ENCODE measurements at places on chromosomes 16 and 17.

DNA sequence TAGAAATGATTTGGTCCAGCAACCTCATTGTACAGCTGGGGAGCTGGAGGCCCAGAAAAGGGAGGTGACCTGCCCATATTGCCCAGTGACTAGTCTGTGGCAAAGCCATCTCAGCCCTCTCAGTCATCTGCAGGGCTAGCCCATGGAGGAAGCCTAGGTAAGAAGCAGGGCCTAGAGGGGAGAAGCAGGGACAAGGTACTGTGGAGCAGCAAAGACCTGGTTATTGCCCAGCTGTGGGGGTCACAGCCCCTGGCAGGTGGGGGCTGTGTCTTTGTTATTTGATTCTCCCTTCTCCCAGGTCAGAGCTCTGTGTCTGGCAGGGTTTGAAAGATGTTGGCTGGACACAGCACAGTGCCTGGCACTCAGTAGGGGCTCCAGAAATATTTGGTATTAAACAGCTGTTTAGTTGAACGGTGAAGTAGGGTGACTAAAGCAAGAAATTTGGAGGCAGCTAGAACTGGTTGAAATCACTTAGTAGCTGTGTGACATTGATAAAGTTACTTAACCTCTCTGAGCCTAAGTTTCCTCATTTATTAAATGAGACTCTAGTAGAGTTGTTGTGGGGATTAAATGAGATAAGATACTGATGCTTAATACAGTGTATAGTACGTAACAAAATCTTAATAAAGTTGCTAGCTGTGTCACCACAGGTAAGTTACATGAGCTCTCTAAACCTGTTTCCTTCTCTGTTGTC lies 17.3 kb downstream of the CCR7 start:
- DNase-seq = no peak

- DNase-seq = no peak
Observed at GRCh38 chr16:47713225-47713595, 252.1 kb downstream of the PHKB start.

DNA sequence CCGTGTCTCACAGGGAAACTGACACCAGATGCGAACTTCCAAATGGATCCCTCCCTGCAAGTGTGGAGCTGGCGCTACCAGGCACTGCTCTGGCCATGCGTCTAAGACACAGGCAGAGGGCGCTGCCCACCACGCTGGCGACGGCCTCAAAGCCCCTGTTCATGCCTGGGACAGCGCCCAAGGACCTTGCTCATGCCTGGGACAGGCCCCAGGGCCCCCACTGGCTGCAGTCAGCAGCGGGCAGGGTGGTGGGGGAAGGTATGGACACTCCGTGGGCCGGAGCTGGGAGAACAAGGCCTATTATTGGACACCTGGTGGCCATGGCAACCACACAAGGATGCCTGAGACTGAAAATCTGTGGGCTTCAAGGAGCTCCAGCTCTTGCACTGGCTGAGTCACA lies 8.8 kb downstream of the ZG16B start:
- peak; percentile 27 for DNase-seq

- DNase-seq = no peak
Observed at GRCh38 chr17:63039342-63039741, 73.3 kb downstream of the TANC2 start.

DNA sequence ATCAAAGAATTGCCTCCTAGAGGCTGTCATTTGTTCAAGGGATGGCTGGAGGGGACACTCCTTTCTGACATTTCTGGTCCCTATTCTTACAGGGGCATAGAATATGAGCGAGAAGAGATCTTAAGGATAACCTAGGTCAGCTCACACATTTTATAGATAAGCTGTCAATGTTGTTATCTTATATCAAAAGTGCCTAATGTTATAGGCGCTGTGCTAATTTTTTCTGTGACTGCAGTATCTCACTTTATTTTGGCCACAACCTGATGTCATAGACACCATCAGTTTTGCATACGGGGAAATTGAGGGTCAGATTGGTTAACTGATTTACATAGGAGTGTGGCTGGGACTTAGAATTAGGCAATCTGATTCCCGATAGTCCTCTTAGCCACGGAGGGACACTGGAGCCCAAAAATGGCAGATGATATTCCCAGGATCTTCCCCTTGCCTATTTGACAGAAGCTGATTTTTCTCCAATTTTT lies 1.2 kb downstream of the CPD start:
- no peak for DNase-seq

DNA sequence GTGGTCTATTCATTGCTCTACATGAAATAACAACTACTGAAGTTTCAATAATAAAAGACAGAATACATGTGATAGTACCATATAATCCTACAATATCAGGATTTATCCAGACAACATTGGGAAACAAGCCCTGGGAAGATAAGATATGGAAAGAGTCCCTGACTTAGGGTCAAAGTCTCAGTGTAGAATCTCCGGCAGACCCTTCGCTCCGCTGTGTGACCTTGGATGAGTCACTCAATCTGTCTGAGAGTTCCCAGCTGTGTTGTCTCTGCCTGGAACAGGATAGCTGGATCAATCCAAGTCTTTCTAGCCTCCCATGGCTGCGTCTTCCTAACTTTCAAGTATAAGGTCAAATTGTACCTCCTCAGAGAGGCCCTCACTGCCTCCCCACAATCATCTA lies 335.9 kb downstream of the TMEM114 start:
- no peak for DNase-seq

DNA sequence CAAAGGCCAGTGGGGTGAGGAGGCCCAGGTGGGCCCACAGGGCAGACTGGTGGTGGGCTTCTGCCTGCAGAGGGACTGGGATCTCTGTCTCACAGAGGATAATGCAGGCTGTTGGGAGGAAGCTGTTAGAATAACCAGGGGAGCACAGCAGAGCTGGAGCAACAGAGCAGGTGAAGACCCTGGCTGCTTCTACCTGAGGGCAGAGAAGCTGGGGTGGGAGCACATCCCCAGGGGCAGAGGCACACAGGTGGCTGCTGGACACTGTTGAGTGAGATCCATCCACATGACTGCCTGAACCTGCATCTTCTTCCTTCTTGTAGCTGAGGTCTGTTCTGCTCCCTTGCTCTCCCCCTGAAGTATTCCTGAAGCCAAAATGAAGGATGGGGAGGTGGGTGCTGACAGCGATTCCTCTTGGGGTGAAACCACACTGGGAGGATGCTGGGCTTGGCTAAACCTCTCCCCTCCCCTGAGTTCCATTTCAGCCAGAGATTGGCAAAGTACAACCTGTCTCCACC lies 1725.0 kb downstream of the TP53TG3F start:
- DNase-seq = no peak

- DNase-seq = no peak
Observed at GRCh38 chr17:59167571-59168001, 12.0 kb downstream of the PRR11 start.

GRCh38 chr17:38911081-38911730 lies 14.2 kb upstream of the LASP1NB start:
- DNase-seq = no peak

- no peak for DNase-seq
Observed at GRCh38 chr16:61030616-61031015, 1005.6 kb downstream of the CDH8 start.

DNA sequence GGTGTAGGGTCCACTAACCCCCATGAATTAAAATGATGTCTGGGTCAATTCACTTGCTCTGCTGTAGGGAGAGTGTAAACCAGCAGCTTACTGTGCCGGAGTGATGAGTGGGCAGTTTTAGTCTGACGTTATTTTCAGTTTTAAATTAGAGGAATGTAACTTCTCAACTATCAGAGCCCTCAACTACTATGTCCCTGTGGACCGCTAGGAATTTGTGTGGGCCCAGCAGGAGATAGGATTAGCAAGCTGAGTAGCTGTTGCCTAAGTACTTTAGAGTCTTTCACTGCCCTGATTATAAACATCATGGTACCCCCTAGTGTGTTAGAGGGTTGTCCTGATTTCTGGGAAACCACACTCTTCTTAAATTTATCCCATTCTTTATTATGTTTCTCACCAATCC lies 11.4 kb downstream of the MARVELD3 start:
- DNase-seq = no peak

GRCh38 chr16:87678618-87679017 lies 76.3 kb downstream of the JPH3 start:
- DNase-seq = no peak

DNA sequence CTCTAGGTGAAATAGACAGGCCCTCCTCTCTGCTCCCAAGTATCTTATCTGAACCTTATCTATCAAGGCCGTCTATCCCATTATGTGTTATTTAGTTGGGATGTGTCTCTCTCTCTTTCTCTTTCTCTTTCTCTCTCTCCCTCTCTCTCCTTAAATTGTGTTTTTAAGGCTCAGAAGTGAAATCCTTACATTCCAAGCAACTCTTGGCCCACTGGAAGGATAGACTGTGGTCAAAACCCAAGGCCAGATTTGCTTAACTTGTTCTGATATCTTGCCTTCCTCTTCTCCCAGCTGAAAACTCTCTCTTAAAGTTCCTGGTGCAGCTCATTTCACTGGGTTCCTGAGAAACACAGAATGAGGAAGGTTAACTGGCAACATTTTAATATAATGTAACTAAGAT lies 14.7 kb downstream of the CDRT4 start:
- DNase-seq = no peak

- DNase-seq = no peak
Observed at GRCh38 chr16:31191697-31192428, 10.7 kb downstream of the PYCARD start.

DNA sequence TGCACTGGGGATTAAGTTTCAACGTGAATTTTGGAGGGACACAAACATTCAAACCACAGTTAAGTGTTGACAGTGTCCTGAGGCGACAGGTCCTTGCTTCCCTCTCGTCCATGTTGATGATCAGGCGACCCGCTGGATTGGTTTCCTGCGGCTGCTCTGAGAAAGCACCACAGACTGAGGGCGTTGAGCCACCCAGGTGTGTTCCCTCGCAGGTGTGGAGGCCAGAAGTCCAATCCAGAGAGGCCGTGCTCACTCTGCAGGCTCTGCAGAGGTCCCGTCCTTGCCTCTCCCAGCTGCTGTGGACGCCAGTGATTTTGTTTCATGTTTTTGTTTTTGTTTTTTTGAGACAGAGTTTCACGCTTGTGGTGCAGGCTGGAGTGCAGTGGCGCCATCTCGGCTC lies 22.4 kb upstream of the CBX2 start:
- no peak for DNase-seq

DNA sequence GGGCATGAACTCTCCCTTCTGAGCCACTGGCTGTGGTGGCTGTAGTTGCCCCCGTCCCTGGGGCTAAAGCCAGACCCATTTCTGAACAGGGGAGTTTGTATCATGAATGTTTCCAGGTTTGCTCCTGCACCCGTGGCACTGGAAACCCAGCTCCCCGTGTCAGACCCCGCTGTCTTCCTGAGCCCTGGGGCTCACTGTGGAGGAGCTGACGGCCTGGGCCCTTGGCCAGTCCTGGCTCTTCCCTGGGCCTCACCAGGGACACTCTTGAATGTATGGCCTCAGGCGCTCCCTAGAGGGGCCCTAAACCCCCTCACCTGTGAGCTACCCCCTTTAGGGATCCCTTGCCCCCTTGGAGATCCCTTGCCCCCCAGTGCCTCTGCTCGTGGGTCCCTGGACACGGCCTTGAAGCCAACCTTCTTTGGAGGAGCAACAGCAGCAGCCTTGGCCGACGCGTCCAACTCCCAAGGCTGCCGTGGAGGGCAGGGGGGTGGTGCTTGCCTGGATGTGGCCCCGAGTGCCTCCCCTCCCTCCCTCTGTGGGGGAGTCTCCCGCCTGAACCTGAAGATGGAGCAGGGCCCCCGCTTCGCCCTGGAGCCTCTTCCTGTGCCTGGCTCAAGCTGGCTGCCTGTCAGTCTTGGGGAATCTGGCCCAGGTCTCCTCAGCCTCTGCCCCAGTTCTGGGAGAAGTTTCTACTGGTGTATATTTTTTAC lies 15.9 kb downstream of the CASKIN2 start:
- peak; percentile 44 for DNase-seq

- DNase-seq = no peak
Observed at GRCh38 chr17:7854851-7855659, at the start of gene TMEM88. TSS of gene TMEM88 (plus strand) at chr17:7855066. CDS start at chr17:7855075, 9 bp downstream.

- no peak for DNase-seq
Observed at GRCh38 chr17:77651988-77652387, 306.5 kb upstream of the TNRC6C start.

GRCh38 chr17:14919094-14919493 lies 346.0 kb downstream of the PMP22 start:
- DNase-seq = no peak

GRCh38 chr16:26129997-26130396 lies 438.2 kb downstream of the HS3ST4 start:
- no peak for DNase-seq

- DNase-seq = no peak
Observed at GRCh38 chr17:19417611-19418010, 6.6 kb downstream of the RNF112 start.

- no peak for DNase-seq
Observed at GRCh38 chr17:50955667-50956120, 89.5 kb upstream of the TOB1 start.

- DNase-seq = no peak
Observed at GRCh38 chr17:71163121-71163812, 957.6 kb upstream of the SOX9 start.

DNA sequence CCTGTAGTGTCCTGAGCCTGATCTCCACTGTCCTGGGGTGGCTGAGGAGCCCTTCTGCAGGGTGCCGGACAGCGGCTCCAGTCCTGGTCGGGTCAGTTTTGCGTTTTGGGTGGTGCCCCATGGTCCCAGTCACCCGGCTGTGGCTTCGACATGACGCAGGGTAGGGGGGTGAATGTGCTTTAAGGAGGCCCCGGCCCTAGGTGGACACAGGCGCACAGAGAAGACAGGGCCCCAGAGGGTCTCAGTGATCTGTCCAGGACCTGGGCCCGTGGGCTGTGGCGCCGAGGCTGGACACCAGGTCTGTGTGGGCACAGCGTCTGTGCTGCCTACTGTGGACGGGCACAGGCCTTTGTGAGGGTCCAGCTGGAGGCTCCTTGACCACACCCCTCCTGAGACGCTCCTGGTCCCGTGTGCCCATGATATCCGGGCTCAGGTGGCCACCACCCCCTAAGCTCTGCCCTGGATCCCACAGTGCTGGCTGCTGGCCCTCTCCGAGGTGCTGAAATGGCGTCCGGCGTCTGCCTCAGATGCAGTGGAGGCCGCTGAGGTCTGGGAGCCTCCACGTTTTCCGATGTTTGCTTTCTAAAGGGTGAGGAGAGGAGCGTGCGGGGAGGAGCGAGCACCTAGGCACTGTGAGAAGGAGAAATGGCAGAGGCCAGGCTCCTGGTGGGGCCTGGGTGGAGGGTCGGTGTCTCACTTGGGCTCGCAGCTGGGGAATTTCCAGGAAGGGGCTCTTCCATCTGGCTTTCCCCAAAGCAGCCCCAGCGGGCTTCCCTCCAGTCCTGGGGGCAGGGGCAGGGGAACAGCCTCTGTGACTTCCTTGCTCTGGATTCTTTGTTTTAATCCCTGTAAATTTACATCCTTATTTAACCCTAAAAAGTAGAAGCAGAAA lies 56.1 kb upstream of the ACSF3 start:
- DNase-seq = no peak
